ENCODE measurements at places on chromosomes 13 and 19.

DNA sequence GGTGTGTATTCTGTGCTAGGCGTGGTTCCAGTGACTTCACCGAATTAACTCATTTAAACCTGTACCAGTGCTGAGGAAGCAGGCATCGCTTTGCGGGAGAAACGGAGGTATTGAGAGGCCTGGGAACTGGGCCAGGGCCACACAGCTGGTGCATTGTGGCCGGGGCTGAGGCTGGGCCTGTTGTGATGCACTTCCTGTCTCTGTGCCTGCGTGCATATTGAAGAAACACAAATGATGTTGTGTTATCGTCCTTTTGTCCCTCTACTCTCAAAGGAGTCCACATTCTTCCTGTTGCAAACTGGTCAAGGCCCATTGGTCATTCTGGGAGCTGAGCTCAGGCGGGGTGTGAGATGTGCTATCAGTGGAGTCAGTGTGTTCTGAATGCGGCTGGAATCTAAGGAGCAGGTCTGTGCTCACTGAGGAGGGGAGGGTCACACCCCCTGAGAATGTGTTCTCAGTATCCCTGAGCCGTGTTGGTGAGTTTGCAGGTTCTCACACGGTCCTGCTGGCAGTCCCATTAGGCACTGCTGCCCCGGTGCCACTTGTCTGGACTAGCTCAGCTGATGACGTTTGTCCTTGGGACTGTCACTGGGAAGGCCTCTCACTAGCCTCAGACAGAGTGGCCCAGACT lies 62.1 kb downstream of the ARHGEF7 start:
- no peak for DNase-seq

DNA sequence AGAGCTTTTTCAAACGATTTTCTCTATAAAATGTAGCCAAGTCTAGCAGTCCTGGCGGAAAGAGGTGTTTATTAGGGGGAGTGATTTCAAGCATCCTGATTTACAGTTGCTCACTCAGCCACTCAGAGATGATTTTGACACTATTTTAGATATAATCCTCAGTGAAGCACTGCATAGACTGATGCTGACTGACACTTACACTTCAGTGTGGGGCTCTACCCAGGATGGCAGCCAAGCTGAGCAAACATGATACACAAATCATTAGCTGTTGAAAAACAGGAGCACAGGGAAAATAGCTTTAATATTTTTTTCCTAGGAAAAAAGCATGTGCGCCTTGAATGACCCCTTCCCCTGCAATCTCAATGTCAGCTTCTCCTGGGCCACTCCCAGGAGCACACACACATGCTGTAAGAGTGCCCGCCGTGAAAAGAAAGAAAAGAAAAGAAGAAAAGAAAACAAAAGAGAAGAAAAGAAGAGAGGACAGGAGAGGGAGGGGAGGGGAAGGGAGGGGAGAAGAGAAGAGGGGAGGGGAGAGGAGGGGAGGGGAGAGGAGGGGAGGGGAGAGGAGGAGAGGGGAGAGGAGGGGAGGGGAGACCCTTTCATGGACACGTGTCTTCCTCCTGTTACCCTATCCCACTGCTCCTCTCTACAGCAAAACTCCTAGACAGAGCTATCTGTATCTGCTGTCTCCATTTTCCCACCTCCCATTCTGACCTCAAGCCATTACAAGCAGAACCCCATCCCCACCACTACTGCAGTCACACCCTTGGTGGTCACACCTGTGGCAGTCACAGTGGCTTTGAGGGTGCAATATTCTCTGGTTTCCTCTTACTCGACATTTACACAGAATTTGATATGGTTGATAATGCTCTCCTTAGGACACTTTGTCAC lies 36.4 kb downstream of the RCBTB2 start:
- no peak for DNase-seq

GRCh38 chr19:14165990-14166830 lies 29.8 kb upstream of the ASF1B start:
- DNase-seq, result no peak

- no peak for DNase-seq
These were observed 97.8 kb upstream of the UBL3 start for GRCh38 chr13:29948244-29948643.
